ENCODE measurements at places on chromosomes 3 and 15.
A peak's percentile ranks its signal among the peaks of the same experiment; 100 is the strongest.

GRCh38 chr3:195099951-195100785 is 170.8 kb downstream of the XXYLT1 start:
- DNase-seq, result no peak

DNA sequence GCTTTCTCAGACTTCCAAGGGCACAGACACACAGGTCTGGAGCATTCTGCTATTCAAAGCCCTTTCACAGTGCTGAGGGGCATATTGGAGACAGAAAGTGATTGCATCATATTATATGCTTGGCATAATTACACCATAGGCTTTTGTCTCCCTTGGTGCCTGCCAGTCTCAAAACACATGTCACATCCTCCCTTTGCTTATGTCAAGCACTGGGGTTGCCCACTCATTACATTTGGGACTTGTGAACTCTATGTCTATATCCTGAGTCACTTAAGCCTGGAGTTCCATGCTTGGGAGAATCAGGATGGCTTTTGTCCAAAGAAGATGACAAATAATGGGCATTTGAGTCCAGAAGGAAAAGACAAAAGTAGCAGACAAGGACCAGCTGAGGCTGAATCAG is 12.3 kb upstream of the PDZRN3 start:
- peak; percentile 62 for DNase-seq

DNA sequence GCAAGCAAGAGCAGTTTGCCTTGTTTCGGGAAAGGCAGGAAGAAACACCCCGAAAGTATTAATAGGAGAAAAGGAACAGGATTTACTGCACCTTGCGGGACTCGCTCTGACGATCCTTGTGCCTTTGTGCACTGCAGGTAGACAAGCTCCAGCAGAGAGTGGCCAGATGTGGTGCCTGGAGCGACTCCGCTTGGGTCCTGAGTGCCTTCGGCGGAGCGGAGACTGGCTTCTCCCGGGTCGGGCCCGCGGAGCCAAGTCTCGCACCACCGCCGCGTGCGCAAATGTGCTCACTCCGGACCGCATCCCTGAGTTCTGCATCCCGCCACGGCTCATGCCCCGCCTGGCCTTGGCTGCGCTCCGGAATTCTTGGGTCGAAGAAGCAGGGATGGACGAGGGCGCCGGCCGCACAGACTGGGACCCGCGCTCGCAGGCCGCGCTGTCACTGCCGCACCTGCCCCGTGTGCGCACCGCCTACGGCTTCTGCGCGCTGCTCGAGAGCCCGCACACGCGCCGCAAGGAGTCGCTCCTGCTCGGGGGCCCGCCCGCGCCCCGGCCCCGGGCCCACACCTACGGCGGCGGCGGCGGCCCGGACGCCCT is 769 bp downstream of the C2CD4A start:
- DNase-seq, result no peak

- no peak for DNase-seq
These were observed 63.3 kb upstream of the MITF start for GRCh38 chr3:69675786-69676530.

- no peak for DNase-seq
These were observed 2.3 kb downstream of the SUCNR1 start for GRCh38 chr3:151875759-151876158.

GRCh38 chr3:172209333-172210321 is 170.2 kb downstream of the FNDC3B start:
- DNase-seq, result no peak

DNA sequence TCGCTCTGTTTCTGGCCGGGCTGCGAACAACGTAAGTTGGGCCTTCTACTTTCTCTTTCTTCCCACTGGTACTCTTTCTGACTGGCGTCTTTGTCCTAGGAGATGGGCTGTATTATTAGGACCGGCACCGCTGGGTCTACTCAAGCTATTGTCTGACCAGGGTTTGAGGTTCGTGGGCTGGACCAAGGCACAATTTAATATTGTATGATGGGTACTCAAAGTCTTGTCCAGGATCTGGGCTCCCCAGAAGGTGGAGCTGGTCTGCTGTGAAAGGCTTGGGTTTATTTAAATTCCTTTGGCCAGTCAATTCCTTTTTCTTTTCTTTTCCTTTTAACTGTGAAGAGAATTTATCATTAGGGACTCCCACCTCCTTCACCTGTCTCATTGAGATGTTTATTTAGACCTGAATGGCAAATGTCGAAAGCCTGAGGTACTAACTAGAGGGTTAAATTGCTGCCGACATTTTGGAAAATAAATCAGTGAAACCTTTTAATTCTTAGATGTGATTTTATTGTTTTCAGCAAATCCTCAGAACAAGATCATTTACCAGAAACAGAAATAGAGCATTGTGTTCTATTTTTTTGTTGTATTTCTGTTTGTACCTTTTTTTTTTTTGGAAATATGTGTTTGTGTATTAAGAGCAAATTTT is 410 bp downstream of the LRRC49 start:
- peak; percentile 74 for DNase-seq

- no peak for DNase-seq
These were observed 76.2 kb downstream of the PRICKLE2 start for GRCh38 chr3:64148955-64149653.

- DNase-seq, result no peak
These were observed 63.5 kb downstream of the KAT2B start for GRCh38 chr3:20103731-20104130.

DNA sequence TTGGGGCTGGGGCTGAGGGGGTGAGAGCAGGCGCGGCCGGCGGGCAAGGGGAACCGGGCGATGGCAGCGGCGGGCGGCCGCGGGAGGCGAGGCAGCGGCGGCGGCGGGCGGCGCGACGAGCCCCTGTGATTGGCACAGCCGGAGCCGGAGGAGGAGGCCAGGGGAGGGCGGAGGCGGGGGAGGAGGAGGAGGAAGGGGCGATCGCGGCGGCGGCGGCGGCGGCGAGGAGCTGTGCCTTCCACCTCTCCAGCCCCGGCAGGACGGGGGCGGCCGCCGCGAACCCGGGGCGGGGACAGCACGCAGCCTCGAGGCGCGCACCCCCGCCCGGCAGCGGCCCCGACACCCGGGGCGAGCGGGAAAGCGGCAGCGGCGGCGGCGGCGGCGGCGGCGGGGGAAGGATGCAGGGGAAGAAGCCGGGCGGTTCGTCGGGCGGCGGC is at the start of gene SLCO3A1:
TSS of gene SLCO3A1 (plus strand) at position 198 of the 437 bp plus-strand sequence.
- peak; percentile 62 for DNase-seq

DNA sequence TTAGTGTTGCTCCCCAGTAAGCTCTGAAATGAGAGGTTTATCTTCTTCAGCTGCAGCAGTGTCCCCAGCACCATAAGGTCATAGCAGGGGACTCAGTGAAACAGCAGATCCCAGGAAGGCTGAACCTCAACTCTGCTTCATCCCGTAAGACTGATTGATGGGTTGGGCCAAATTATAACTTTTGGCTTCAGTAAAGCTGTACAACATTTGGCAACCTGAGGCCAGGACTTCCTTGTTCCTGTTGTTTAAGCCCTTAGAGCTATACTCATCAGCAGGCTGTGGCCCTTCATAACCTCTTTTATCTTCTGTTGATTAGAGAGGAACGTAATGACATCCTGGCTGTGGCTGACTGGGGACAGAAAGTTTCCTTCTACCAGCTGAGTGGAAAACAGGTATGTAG is 29.0 kb downstream of the IFT122 start:
- DNase-seq, result no peak

DNA sequence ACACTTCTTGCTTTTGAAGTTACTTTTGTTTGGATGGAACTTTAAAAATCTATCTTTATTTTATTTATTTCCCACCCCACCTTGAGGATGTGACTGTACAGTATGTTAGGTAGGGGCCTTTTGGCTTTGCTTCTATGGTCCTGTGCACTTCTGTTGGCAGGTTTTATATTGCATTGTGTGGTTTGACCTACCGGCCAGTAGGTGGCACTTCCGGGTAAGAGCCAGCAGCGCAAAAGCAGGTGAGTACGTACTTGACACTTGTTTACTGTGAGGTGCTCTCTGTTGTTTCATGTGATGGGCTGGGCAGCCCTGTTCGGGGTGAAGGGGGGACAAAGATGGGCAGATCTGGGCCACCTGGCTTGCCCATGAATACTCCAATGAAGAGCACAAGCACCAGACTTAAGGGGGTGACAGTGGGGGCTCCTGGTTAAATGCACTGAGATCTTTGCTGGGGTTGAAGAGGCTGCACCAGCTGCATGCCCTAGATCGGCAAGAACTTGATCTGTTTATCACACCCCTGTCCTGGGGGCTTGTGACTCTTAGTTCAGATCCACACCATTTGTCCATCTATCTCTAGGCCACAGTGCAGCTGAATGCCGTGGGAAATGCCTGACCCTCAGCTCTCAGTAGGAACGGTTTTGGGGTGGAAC is 131.6 kb downstream of the NLGN1 start:
- peak; percentile 7 for DNase-seq
